Head of caudate nucleus (tissue), 42 donors: ENCODE measurements at places on chromosomes 2 and 18.

- DNase-seq: no peak
Observed at GRCh38 chr18:75407468-75408437, 19.8 kb downstream of the SMIM21 start.

DNA sequence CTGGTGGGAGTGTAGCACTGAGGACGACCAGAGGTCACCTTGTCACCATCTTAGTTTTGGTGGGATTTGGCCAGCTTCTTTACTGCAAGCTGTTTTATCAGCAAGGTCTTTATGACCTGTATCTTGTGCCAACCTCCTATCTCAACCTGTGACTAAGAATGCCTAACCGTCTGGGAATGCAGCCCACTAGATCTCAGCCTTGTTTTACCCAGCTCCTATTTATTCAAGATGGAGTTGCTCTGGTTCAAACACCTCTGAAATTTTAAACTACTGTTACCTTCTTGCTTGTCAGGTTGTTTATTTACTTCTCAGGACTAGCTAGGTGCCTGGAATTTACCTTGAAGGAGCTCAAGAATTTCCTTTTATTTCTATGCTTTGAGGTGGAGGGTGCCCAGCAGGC, 9.5 kb upstream of the KCNG3 start:
- DNase-seq: no peak

DNA sequence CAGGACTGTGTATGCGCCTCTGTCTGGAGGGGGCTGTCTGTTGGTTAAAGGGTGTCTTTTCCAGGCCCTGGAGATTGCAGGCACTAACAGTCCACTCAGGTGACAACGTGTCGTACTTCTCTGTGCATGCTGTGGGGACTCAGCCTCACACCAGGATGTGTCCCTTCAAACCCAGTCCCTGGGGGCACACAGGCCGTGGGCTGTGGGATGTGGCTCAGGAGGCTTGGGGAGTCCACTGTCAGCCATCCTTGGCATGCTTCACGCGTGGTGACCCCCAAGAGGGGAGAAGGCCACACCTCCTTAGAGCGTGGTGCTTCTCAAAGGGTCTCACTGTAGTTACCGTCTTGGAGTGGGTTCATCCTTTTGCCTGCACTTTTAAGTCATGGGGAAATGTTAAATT, 127.8 kb downstream of the KLHL29 start:
- no peak for DNase-seq

DNA sequence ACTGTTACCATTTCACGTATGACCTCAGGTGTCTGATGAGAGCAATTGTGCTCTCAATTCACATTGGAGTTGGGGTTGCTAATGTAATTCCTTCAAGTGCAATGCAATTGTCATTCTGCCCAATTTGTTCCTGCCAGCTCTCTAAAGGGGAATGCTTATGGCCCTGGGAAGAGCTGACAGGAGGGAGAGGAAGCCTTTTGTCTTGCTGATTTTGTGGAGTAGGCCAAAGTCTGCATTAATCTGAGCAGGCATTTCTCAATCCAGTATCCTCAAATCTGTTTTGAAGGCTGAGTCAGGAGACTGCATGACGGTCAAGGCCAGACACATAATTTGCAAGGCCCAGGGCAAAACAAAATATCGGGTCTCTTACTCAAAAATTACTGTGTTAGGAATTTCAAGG, 326.4 kb upstream of the SPHKAP start:
- no peak for DNase-seq

- no peak for DNase-seq
Observed at GRCh38 chr2:24731040-24731439, 62.2 kb downstream of the PTRHD1 start.

DNA sequence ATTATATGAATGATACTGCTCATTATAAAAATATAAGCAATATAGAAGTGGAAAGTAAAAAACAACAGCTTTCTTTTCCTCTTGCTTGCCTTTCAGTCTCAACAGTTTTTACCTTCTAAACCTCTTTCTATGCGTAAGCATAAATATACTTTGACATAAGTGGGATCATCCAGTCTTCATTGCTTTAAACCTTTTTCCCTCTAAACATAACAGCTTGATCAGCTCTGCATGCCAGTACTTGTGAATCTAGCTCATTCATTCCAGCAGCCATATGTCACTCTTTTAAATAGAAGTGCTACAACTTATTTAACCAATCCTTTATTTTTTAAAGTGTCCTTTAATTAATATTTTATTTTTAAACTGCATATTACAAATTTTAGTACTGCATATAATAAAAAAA, 88.1 kb downstream of the TTC27 start:
- no peak for DNase-seq

GRCh38 chr18:2847317-2848246, 776 bp downstream of the EMILIN2 start:
- no peak for DNase-seq

GRCh38 chr2:158618891-158619490, 162.2 kb downstream of the PKP4 start:
- DNase-seq: no peak

DNA sequence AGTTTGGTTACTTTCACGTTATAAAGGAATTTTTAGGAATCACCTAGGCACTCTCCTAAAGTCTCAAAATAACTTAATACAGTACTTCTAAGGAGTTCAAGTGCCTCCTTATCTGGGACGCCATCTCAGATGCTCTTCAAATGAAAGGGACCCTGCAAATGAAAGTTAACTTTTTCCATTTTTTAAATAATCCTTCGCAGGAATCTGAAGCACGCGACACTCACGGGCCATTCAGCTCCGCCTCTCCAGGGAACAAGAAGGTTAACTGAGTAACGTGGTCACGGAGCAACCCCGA, 537 bp upstream of the ZC3H15 start:
- DNase-seq: no peak

- no peak for DNase-seq
Observed at GRCh38 chr18:9734189-9734588, 26.1 kb downstream of the RAB31 start.

GRCh38 chr2:45319683-45320455, 291.2 kb downstream of the SRBD1 start:
- DNase-seq: no peak

DNA sequence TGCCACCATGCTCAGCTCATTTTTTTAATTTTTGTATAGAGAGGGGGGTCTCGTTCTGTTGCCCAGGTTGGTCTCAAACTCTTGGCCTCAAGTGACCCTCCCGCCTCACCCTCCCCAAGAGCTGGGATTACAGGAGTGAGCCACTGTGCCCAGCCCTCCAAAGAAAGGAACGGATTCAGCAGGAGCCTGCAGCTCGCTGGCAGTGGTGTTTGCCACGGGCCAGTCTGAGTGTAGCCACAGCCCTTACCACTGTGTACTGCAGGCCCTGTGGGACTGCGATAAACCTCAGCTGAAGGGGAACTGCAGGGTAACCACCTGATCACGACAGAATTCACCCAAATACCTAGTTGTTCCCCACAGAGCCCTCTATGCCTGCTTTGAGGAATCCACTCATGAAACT, 6.8 kb downstream of the COPS9 start:
- no peak for DNase-seq

GRCh38 chr2:191870744-191871143, 23.9 kb upstream of the CAVIN2 start:
- no peak for DNase-seq

DNA sequence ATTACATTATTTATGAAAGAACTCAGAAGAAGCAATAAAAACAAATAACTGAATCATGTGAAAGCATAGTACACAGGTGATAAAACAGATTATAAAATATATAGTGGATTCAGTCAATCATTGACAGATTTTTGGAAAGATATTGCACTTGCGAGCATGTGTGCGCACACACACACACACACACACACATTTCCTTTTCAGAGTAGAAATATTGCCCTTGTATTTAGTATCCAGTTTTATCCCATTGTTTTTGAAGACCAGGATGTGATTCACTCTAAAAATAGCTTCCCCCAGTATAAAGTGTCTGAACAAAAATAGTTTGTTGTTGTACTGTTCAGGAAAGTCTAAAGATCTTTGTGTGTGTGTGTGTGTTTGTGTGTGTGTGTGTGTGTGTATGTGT, 145.5 kb downstream of the CALCRL start:
- DNase-seq: no peak

- no peak for DNase-seq
Observed at GRCh38 chr18:74477771-74478170, 18.4 kb upstream of the CNDP2 start.

- DNase-seq: peak; percentile 46
Observed at GRCh38 chr2:156321243-156321904, 11.1 kb downstream of the NR4A2 start.

- DNase-seq: no peak
Observed at GRCh38 chr2:200042944-200043343, 87.6 kb downstream of the MAIP1 start.

DNA sequence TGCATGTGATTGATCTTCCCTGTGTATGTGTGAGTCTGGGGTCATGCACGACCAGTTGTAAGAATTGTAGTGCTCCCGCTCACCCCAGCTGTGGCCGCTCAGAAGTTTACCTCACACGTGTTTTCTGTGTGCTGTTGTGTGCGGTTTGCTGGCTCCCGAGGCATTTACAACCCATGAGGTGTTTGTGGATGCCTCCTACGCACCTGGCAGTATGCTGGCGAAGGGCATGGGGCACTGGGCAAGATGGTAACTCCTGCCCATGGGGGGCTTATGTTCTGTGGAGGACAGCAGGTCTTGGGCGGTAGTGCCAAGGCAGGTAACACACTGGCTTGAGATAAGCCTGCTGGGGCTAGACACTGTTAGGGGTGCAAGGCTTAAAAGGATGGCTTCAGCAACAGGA, 102.6 kb upstream of the HS6ST1 start:
- DNase-seq: no peak

GRCh38 chr18:56532176-56532840, 106.1 kb downstream of the TXNL1 start:
- DNase-seq: no peak

DNA sequence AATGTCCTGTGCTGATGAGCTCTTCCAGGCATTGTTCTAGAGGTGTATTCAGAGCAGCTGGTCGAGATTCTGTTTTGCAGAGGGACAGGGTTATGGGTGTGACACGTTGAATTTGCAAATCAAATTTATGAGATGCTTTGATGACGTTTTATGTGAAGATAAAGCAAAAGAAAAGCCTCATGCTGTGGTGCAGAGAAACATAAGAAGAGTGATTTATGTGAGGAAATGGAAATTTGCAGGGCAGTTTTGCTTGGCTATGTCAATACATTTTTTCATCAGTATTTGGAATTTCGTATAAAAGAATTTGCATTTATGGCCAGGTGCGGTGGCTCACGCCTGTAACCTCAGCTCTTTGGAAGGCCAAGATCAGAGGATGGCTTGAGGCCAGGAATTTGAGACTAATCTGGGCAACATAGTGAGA, 36.4 kb downstream of the TSN start:
- no peak for DNase-seq

- no peak for DNase-seq
Observed at GRCh38 chr2:36695746-36696415, 626 bp upstream of the VIT start.

DNA sequence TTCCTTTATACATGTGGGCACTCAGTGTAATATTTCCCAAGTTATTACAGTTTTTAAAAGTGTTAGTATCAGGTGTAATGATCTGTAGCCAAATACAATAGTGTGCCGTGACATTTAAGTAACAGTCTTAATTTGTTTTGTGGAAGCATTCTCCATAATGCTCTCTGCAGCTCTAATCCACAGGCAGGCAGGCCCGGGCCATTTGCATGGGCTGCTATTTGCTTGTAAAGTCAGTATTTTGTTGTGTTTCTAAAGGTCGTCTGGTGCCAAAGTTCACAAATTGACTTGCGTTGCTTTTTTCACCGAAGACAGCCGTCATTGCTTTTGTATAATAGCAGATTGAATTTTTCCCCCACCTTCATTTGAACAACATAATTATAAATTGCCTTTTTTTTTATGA, 153.0 kb downstream of the GBX2 start:
- no peak for DNase-seq

- DNase-seq: peak; percentile 16
Observed at GRCh38 chr18:77765468-77765867, 515.8 kb downstream of the GALR1 start.

- no peak for DNase-seq
Observed at GRCh38 chr2:105073591-105073990, 35.7 kb downstream of the MRPS9 start.

GRCh38 chr2:86800856-86801567, 10.3 kb upstream of the CD8A start:
- no peak for DNase-seq

DNA sequence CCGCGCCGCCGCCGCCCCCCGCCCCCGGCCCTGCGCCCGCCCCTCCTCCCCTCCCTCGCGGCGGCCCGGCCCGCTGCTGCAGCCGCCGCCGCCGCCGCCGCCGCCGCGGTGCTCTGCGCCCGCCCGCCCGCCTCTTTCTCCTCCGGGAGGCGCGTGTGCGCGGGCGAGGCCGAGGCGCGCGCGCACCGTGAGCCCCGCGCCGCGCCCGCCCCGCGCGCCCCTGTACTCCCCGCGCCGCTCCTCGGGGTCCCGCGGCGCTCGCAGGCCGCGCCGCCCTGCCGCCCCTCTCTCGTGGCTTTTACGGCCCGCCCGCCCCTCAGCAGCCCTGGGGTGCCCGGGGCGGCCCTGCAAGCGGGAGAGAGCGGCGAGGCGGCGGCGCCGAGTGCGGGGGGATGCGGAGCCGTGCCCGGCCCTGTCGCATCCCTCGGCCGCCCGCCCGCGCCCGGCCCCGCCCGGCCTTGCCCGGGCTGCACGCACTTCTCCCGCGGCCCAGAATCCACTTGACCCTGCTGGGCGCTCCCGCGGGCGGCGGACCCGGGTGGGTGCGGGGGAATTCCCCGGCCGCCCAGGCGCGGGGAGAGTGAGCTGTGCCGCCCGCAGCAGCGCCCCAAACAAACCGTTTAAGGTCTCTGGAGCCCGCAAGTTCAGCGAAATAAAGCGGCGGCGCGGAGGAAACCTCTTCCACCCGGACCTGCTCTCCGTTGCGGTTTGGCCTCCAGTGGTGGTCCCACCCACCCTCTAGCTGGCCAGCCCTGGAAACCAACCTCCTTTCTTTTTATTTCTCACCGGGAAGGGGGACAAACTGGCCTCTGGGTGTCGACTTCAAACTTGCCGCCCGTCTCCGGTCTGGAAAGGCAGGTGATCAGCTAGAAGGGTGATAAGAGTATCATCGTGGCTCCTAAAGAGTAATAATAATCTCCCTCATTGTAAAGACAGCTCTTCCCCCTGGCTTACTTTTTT, 37.4 kb downstream of the AFF3 start:
- DNase-seq: peak; percentile 54

- no peak for DNase-seq
Observed at GRCh38 chr2:238551091-238551490, 124.4 kb downstream of the ASB1 start.

- DNase-seq: no peak
Observed at GRCh38 chr2:233917116-233917515, at the start of gene TRPM8. TSS of gene TRPM8 (plus strand) at chr2:233917373. CDS start at chr2:233926538, 9,165 bp downstream.
